ENCODE measurements at places on chromosomes 16 and 17.
A peak's percentile ranks its signal among the peaks of the same experiment; 100 is the strongest.

DNA sequence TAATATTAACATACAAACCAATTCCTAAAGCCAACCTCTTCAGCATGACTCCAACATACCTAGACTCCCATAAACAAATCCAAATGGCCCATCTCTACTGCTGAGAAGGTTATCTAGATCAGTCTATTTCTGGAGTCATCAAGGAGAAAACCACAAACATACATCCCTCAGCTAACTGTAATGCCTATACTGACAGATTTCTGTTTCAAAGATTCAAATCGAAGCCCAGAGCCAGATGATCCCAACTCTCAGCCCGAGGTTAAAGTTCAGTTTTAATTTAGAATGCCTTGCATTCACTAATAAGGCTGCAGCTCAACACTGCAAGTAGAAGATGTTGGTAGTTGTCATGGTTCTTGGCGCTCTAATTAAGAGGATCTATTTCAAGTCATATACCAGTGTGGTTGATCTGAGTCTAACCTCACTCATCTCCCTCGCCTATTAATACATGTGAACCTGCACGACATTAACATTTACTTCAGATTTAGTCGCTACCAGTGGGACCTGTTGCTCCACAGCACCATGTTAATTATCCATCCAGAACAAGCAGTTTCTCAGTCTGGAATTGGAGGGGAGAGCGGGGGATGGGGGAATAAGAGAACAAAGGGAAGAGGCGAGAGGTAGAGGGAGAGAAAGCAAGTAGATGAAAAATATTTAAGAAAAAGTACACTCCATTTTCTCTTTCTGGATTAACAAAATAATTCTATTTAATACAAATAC is 15.4 kb downstream of the PHF12 start:
- DNase-seq = no peak

DNA sequence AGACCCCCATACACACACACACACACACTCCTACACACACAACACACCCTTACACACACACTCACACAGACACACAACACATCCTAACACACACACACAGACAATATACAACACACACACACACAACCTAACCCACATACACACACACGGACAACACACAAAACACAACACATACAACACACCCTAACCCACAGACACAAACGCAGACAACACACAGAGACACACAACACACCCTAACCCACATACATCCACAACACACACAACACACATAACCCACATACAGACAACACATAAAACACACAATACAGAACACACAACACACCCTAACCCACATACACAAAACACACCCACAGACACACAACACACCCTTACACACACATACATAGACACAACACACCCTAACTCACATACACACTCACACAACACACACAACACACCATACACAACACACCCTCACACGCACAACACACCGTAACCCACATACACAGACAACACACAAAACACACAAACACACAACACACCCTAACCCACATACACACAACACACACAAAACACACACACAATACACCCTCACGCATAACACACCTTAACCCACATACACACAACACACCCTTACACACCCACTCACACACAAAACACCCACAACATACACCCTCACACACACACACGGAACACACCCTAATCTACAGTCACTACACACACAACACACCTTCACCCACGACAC is 4.4 kb downstream of the ASGR1 start:
- no peak for DNase-seq

GRCh38 chr17:28317966-28318758 is 838 bp upstream of the TMEM97 start:
- DNase-seq = no peak

GRCh38 chr17:78133179-78133951 is 2.8 kb downstream of the TMC8 start:
- no peak for DNase-seq

DNA sequence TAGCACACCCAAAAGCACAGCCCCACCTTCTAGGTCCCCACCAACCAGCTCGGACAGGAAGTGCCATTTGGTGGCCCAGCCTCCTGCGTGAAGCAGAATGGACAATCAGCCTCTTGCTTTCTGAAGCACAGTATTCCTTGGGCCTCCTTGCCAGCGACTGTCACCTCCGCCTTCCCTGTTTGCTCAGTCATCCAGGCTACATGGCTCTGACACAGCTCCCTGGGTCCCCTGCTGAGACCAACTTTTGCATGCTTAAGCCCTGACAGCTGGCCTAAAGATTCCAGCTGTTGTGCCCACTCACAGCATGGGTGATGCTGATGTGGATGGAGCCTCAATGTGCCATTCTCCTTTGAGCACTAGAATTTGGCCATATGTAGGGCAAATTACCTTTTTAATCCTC is 4.5 kb upstream of the CACNG5 start:
- DNase-seq = no peak

- DNase-seq = peak; percentile 80
These were observed 11.8 kb downstream of the LASP1 start for GRCh38 chr17:38881600-38882191.

DNA sequence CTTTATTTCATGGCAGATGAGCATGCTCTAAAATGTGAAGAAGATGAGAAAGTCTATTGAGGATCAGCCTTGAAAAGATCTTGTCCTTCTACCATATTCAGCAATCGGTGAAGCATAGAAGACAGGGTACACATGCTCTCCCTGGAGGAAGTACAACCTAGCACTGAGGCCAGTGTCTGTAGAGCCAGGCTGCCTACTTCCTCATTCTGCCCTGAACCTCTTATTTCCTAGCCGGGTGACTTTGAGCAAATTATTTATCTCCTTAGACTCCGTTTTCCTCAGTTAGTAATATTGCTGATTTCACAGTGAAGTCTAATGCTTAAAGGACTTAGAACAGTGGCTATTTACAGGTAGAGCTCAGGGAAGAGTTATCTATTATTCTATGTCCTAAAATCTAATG is 58.4 kb downstream of the TMEM100 start:
- no peak for DNase-seq

All from right forelimb (tissue), 1 donor.